ENCODE measurements at places on chromosomes 2 and 18. TPM values are rescaled to one million over a fixed set of nuclear protein-coding genes. Genes with fewer than 3 reads are reported as not detected.

The NT5C1B gene
- not detected for total RNA-seq

The CELF4 gene
- total RNA-seq: not detected

The ZBTB7C gene
- total RNA-seq: not detected

The TNS1 gene
- total RNA-seq: 27.4 TPM

The DNER gene
- total RNA-seq: 0.09 TPM

The CDK5R2 gene
- total RNA-seq: not detected

The AGXT gene
- not detected for total RNA-seq

Measured in endothelial cell of coronary artery (primary cell).